ENCODE measurements at places on chromosomes 1 and 21. TPM values are rescaled to one million over a fixed set of nuclear protein-coding genes. Genes with fewer than 3 reads are reported as not detected.

DNA sequence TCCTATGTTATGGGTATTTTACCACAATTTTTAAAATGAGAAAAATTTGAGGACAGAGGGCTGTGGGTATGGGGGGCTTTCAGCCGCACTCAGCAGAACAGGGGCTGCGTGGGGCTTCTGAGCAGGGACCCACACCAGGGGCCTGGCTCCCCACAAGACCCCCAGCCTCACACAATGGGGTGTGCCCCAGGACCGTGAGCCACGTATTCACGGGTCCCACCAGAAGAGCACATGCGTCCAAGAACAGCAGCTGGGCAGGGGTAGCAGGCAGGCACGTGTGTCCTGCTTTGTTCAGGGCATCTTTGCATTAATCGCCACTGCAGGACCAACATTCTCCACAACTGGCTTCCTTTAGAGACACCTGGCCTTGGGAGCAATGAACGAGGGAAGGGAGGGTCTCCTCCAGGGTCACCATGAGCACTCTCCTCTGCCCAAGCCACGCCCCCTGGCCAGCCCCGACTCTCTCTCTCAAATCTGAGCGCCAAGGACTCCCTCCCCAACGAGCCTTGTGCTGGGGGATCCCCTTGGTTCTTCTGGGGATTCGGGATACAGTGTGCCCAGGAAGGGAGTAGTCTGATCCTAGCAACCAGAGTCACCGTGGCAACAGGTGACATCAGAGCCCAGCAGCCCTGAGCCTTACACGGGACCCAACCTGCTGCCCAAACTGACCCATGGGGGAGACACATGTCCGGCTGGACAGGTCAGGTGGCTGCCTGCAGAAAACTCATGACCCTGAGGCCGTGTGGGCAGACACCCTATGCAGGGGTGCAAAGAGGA lies 7.4 kb upstream of the ARF1 start:
- no peak for DNase-seq

GRCh38 chr1:192654591-192655251 lies 18.8 kb downstream of the RGS13 start:
- DNase-seq = no peak

DNA sequence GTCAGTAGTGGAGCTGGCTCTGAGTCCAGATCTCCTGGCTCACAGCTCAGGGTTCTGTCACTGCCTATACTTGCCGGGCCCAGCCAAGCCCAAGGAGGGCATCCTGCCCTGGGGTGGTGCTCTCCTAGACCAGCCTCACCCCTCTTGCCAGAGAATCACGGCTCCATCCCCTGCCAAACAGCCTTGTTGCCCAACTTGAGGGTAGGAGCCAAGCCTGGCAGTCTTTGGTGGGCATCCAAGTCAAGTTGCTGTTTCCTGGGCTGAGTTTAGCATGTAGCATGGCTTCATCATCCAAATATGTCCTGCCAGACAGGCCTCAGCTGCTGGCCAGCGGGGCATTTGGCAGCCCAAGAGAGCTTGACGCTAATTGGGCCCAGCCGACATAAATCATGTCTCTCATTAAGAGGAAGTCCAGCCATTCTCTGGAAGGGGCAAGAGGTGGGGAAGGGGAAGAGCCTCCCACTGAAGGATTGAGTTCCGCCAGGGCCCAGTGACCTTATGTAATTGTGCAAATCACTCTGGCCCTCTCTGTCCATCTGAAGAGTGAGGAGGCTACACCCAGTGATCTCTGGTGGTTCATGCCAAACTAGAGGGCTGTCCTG lies 22.6 kb upstream of the TRABD2B start:
- no peak for DNase-seq

DNA sequence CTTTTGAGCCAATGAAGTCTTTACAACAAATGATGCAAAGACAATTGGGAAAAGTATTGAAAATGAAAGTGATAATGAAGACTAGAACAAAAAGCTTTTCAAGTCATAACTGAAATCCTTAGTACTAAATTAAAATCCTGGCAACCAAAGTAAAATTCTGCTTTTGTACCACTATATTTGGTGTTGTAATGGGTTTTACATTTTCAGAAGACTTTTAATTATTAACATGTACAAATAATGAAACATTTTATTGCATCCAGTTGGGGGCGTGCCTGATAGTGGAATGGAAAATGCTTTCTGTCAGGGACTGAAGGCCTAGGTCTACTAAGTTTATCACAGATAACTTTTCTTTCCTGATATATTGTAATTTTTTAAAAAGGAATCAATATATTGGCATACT lies 89.4 kb downstream of the SDCCAG8 start:
- DNase-seq = no peak

- no peak for DNase-seq
These were observed 78.8 kb downstream of the C1orf21 start for GRCh38 chr1:184465489-184466146.

DNA sequence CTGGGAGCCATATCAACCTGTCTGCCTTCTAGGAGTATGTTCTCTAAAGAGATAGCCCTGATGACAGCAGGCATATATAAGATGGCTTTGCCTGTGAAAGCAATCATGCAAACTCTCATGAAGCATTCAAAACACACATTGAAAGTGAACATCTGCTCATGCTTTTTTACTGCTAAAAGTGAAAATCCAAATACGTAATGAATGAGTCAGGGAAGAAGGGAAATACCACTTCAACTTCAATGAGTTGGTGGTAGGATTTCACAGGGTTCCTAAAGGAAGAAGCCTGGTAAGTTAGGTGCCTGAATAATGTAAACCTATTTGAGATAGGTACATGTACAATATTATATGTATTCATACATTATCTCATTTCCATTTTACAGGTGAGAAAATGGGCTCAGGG lies 50.5 kb upstream of the SLFNL1 start:
- DNase-seq = no peak

GRCh38 chr1:54401799-54402198 lies 4.4 kb downstream of the SSBP3 start:
- DNase-seq = no peak

DNA sequence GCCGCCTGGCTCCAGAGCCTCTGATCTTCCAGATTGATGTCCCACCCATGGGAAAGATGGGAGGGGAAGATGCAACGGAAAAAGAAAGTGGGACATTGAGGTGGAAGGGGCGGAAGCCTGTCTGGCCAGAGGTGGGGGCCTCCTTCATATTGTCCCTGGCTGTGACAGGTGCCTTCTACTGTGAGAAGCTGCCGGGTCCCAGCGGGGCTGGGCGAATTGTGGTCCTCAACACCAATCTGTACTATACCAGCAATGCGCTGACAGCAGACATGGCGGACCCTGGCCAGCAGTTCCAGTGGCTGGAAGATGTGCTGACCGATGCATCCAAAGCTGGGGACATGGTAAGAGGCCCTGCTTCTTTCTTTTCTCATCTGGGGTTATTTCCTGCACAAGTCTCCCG lies 5.6 kb upstream of the XKR8 start:
- DNase-seq = no peak

DNA sequence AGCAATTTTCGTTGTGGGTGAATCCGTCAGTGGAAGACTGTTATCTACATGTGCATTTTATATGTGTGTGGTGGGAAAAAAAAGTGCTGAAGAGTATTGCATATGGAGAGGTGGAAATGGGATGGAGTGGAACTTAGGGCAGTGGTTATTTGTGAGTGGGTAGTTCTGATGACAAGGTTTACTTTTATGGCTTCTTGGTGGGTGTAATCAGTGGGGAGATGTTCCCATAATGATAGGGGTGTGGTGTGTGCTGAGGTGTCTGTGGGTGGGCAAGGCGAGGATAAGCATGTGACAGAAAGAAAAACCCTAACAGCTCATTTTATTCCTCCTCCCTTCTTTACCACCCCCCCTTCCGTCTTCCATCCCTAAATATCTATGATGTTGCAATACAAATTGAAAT lies 288.1 kb downstream of the NUF2 start:
- no peak for DNase-seq

- no peak for DNase-seq
These were observed 428.6 kb upstream of the BRINP3 start for GRCh38 chr1:190906206-190906725.

- no peak for DNase-seq
These were observed 50.9 kb downstream of the VANGL2 start for GRCh38 chr1:160451119-160451858.

DNA sequence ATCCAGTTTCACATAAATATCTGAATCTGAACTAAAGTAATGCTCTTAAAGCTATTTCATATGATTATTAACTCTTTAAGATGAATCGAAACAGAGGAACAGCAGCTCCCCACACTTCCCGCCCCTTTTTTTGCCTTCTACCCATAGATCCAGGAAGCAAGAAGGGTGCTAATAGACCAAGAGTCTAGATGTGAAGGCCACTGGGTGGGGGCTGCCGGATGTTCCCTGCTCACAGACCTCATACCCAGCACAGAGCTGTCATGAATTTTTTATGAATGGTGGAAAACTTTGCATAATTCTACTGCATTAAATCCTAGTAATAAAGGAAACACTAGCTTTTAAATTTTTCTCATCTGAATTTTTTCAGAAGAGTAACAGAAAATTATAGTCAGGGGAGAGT lies 283.9 kb upstream of the SGIP1 start:
- DNase-seq = no peak

DNA sequence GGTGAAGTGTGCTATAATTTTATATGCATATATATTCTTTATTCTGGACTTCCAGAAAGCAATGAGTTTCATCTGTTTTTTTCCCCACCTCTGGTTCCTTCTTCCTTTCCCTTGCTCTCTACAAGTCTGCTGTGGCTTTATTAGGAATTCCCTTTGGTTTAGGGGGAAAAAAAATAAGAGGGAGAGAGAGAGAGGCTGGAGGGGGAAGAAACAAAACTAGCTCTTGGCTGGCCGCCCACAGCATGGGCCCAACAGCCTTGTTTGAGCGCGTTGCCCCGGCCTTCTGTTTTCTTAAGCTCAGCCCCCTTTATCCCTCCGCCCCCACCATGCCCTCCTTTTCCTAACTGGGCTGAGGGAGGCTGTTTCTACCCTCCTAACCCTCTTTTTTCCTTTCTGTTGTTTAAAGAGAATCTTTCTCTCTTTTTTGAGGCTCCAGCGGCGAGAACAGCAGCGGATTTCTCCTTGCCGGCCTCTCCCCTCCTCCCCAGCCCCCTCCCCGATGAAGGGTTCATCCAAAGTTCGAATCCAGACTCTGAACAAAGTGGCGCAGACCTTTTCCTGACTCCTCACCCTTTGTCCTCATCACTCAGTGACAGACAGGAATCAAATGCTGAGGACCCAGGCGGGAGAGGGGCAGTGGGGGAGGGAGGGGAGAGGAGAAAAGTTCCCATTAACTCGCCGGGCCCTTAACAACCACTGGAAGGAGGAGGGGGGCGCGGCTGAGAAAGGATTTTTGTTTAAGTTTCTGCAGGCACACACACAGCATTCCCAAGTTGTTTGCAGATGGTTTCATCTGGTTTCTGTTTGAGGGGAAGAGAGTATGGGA lies 29.7 kb downstream of the PBX1 start:
- DNase-seq = peak; percentile 89

The NBPF3 gene
- 25.2 TPM for total RNA-seq

The GNPAT gene
- 57.0 TPM for total RNA-seq

The TAF13 gene
- total RNA-seq = 55.9 TPM

The EXOSC10 gene
- 54.0 TPM for total RNA-seq

The GBP4 gene
- total RNA-seq = 9.6 TPM

The ZZZ3 gene
- 171 TPM for total RNA-seq

The PPIAL4G gene
- 0.05 TPM for total RNA-seq

The ATP1A4 gene
- total RNA-seq = 8.3 TPM

The PTTG1IP gene
- total RNA-seq = 154 TPM

The ASTN1 gene
- 6.3 TPM for total RNA-seq

The AQP10 gene
- total RNA-seq = not detected

The CATSPERE gene
- 5.5 TPM for total RNA-seq

The MCOLN2 gene
- total RNA-seq = 0.90 TPM

The LRRC53 gene
- not detected for total RNA-seq

Data from urinary bladder (tissue), 4 donors.